ENCODE measurements at places on chromosomes 4 and X. TPM values are rescaled to one million over a fixed set of nuclear protein-coding genes. Genes with fewer than 3 reads are reported as not detected.

- DNase-seq = no peak
Observed at GRCh38 chr4:65825116-65825753, 154.9 kb upstream of the EPHA5 start.

The MORC4 gene
- 7.8 TPM for total RNA-seq

GRCh38 chr4:26568446-26568994 is 15.4 kb upstream of the TBC1D19 start:
- DNase-seq = no peak

DNA sequence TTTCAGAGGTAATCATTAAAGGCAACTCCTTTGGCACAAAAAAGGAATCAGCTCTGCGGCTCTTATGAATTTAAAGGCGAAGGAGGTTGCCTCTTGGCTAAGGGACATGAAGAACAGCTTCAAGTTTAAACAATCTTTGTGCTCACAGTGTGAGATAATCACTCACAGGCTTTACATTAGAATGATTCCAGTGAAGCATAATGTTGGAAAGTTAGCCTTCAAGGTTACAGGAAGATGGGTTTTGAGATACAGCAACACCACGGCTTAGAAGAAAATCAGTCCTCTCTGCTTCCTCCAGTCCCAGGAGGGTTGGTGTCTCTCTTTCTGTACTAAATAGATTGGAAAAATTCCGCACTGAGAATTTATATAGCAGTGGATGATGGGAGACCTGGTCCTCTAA is 11.6 kb upstream of the SCD5 start:
- no peak for DNase-seq

All from activated CD4-positive, alpha-beta T cell treated with anti-CD3 and anti-CD28 coated beads, Interleukin-2, amount 10 ng/mL, durations not matched to agents 24 days and 14 days (primary cell).